ENCODE measurements at places on chromosomes 3 and 15.

GRCh38 chr15:45099549-45100165 lies 14.3 kb downstream of the DUOX2 start:
- DNase-seq = no peak

DNA sequence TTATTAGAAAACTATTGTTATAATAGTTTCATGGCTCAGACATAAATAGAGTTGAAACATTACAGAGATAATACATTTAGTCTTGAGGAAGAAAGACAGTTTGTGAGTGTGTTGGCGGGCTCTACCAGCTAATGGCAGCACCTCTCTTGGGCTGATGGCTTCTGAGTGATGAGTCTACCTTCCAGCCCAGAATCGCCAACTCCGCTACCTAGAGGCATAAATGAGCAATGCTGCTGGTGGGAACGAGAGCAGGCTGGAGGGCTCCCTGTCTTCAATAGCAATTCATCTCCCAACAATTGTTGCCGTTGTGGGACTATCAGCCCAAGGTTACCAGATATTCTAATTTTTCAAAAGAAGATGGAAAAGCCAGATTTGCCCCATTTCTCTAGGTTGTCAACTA lies 388.7 kb downstream of the FOXP1 start:
- no peak for DNase-seq

- DNase-seq = peak; percentile 34
Observed at GRCh38 chr15:73704869-73705645, 20.9 kb downstream of the CD276 start.

DNA sequence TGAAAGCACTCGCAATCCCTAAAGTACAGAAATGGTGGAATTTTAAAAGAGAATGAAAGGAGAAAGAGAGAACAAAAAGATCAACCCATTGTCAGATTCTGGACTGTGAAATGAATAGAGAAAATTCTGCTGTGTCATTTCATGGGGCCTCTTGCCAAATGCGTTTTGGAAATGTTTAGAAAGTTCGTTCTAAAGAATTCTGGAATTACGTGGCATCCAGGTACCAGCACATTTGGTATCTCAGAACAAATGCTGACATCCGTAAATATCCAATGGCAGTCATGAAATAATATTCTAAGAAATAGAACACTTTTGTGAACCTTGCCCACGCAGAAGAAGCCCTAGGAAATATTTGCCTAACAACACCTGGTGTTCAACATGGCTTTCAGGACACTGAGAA lies 219.2 kb downstream of the P3H2 start:
- no peak for DNase-seq

DNA sequence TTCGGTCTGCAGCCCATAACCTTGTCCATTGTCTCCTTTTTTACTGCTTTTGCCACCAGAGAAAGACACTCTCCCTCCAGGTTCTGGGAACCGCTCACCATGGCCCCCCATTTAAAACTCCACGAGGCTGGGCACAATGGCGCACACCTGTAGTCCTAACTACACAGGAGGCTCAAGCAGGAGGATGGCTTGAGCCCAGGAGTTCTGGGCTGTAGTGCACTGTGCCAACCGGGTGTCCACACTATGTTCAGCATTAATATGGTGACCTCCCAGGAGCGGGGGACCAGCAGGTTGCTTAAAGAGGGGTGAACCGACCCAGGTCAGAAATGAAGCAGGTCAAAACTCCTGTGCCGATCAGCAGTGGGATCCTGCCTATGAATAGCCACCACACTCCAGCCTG lies 28.0 kb upstream of the IDH2 start:
- no peak for DNase-seq

DNA sequence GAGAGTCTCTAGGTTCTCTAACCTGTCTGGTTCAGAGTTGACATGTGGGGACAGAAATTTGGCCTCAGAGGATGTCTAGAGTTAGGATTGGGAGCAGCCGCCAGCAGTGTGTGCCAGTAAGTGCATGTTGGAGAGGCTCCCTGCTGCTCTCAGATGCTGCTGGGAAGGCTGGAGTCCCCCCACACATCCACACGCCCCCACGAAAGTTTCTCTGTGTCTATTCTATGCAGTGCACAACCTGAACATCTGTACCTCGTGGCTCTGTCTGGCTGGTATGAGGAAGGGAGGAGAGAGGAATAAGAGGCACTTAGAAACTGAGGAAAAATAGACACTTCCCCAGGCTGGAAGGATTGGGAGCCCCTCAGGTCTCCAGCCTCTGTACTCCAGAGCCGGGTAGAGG lies 131.8 kb downstream of the RAB11A start:
- no peak for DNase-seq

- no peak for DNase-seq
Observed at GRCh38 chr3:118059096-118059495, 975.5 kb downstream of the IGSF11 start.

- DNase-seq = peak; percentile 86
Observed at GRCh38 chr15:22944651-22945050, 35.5 kb downstream of the CYFIP1 start.

DNA sequence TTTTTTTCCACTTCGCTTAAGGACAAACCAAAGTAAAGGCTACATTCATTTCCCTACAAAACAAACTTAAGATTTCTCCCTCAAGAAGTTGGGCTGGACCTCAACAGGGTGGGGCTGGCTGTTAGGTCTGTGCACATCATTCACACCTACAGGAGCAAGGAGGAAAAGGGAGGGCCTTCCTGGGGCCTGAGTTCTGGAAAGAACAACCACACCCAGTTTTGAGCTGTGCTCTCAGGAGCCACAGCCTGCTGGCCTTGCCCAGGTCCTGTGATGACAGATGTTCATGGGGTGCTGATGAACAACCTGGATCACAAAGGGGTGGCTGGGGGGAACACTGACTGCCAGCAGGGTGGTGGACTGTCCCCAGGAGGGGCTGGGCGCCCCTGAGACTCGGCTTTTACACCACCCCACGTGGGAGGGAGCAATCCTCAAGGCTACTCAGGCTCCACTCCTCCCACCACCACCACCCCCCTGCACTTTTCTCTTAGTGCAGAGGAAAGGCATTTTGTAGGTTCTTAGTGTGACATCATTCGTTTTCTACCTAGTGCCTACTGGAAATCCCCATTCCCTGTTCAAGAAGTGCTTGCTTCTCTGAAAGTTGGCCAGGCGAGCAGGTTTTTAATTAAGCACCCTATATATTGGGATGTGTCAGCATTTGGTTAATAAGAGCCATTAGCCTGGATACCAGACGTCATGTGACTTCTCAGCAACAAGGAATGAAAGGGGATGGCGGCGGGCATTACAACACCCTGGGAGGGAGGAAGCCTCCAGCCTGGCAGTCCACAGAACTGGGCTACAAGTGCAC lies 35.7 kb downstream of the CCNB2 start:
- no peak for DNase-seq

- DNase-seq = no peak
Observed at GRCh38 chr3:13279532-13279910, 140.6 kb downstream of the NUP210 start.

GRCh38 chr3:45915518-45916231 lies 27.6 kb upstream of the CXCR6 start:
- no peak for DNase-seq

- DNase-seq = peak; percentile 30
Observed at GRCh38 chr3:165532851-165533250, 304.4 kb downstream of the BCHE start.

DNA sequence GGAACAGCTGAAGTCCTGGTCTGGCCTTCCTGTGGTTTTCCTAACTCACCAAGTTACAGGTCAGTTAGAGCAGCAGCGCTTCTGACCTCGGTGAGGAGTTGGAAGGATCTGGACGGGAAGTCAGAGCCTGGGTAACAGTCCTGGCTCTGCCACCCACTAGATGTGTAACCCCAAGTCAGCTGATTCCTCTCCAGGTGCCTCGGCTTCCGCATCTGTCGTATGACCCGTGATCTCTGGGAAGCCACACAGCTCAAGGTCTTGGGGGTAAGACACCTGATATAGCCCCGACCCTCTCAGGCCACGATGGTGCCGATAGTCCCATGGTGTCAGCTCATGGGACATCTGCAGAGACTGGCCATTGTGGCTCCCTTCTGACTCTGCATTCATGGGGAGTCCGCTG lies 8.3 kb upstream of the PIGZ start:
- no peak for DNase-seq

- no peak for DNase-seq
Observed at GRCh38 chr15:44366971-44367370, 60.5 kb upstream of the CTDSPL2 start.

DNA sequence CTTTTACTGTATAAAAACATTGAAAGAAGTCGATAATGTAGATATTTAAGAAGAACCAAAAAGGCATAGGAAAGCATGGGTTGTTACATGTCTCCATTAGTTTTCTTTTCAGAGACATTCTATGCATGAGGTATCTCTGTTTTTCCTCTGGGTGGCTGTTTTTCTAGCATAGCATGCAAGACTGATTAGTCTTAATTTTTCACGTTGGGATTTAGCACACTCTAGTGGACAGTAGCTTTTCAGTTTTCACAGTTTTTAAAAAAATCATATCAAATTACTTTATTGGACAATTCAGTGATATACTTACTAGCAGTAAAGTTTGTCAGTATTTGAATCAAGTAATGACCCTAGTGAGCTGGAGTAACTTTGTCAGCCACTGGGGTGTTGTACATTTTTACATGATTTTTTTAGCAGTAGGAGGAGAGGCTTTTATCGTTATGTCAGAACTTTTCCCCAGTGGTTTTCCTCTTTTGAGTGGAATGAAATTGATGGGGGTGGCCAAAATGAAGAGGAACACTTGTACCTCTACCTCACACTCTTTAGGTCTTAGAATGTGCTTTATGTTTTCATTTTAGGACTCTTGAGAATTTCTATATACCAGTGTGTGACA lies 57.2 kb downstream of the SEC22A start:
- no peak for DNase-seq

DNA sequence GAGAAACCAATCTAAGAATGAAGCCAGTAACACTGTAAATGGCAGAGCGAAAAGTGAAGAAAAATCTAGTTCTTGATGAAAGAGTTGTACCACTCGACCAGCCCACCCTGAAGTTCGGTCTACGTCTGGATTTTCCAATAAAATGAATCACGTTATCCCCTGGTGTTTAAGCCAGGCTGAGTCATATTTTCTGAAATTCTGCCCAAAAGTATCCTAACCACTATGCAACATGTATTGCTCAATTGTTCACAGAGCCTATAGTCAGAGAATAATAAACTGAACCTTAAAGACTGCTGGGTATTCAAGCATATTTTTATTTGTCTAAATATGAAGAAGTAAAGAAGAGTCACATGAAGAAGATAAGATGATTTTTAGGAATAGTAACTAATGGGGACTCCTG lies 245.7 kb downstream of the FGF12 start:
- no peak for DNase-seq

DNA sequence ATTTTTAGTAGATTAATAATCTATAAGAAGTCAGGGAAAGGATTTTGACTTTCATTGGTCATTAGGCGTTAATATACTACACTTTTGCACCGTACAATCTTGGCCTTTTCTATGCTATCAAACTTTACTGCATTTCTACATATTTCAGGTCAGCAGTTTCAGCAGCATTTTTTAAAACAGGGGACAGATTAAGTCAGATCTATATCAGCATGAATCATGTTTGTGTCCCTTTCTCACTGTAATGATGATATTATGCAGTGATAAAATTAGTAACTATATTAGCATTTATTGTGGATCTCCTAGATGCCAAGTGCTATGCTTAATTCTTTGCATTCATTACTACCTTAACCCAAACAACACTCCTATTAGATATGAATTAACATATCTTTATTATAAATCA lies 20.3 kb upstream of the AADAC start:
- no peak for DNase-seq

- no peak for DNase-seq
Observed at GRCh38 chr3:190173426-190173825, 52.7 kb upstream of the P3H2 start.

DNA sequence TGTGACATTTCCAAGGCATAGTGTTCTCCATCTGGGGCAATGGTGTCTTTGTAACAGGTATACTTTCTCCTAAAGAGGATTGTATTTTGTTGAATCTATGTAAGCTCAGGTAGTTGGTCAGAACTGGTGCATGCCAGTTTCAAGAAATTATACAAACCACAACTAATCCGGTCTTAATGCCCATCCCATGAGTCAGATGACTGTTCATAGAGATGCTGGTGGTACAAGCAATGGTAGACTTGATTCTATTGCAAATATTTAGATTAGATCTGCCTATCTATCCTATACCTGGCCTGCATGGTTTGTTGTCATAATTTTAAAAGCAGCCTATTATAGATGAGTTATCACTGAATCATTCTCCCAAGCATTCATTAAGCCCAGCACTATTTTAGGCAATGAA lies 43.5 kb downstream of the ATP13A5 start:
- no peak for DNase-seq

- no peak for DNase-seq
Observed at GRCh38 chr3:58422756-58423325, 10.8 kb downstream of the PDHB start.

DNA sequence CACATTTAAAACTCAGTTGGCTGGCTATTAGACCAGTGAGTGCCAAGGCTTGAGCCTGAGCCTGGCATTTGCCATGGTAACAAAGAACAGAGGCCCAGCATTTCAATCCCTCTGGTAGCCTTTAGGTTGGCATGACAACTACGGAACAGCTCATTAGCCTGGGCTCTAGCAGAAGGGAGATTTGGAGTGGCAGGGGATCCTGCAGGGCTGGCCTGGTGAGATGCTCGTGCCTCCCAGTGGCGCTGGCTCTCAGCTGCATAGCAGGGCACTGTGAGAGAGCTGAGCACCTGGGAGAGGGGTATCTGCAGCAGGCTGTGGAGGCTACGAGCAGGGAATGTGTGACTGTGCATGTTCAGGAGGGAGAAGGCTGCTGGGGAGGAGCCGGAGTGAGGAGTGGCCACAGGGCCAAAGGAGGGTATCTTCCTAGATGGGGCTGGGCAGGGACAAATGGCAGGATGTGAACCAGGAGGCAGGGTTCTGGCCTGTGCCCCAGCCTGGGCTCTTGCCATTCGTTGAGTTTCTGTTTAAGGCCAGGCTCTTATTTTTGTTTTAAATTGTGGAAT lies 5.6 kb upstream of the ABTB1 start:
- DNase-seq = no peak

GRCh38 chr15:98727115-98728040 lies 79.0 kb downstream of the IGF1R start:
- DNase-seq = no peak

GRCh38 chr3:177194299-177194698 lies 3.0 kb downstream of the TBL1XR1 start:
- no peak for DNase-seq

GRCh38 chr3:71064291-71064955 lies 519.1 kb downstream of the FOXP1 start:
- DNase-seq = peak; percentile 47

GRCh38 chr3:187618722-187619121 lies 51.5 kb downstream of the SST start:
- DNase-seq = no peak
